ENCODE measurements at places on chromosomes 4 and X.

DNA sequence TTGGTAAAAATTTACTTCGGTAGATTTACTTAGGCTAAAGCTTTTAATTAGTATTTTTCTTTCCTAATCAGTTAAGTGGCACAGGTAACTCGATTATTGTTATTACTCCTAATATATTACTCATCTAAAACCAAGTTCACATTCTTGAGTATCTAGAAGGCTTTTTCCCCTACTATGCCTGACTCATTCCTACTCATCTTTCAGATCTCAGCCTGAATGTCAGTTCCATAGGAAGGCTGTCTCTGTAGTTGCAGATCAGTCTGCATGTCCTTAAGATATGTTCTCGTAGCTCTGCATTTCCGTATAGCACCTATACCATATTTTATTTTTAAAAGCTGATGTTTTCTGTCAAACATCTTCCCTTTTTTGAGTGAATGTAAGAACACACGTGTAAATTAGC, 5.9 kb upstream of the FAM184B start:
- DNase-seq, result no peak

- peak; percentile 26 for DNase-seq
Observed at GRCh38 chrX:107672955-107673378, 44.7 kb downstream of the PRPS1 start.

DNA sequence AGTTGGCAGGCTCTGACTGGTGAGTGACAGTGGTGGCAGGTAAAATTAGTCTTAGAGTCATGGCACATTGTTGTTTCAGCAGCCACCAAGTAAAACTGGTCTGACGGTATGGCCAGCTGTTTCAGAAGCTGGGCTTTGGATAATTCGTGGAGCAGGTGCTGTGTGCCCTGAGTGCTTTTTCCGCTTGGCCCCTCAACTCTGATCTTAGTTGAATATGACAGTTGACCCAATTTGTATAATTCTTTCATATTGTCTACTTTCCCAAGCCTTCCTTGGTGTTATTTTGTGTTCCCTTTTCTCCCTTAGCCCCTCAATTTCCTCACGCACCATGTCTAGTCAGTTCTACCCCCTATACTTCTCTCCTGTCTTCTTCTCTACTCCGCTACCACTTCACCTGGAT, 32.0 kb downstream of the CDS1 start:
- peak; percentile 3 for DNase-seq

DNA sequence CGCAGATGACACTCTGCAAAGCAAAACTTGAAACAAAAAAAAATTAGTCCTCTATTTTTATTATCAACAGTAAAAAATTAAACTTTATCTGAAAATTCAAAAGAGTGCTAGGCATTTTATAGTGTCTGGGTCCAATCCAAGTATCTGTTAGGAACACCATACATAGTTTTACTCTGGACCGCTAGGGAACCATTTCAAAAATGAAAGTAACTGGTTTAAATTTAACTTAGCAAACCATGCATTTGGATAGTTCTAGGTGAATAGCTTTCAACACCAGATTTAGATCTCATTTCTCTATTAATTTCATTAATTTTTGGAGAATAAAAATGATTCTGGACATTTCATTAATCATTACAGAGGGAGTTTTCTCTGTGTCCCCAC, 1.2 kb downstream of the KLKB1 start:
- DNase-seq, result no peak

GRCh38 chrX:20237864-20238263, 28.8 kb downstream of the RPS6KA3 start:
- no peak for DNase-seq

DNA sequence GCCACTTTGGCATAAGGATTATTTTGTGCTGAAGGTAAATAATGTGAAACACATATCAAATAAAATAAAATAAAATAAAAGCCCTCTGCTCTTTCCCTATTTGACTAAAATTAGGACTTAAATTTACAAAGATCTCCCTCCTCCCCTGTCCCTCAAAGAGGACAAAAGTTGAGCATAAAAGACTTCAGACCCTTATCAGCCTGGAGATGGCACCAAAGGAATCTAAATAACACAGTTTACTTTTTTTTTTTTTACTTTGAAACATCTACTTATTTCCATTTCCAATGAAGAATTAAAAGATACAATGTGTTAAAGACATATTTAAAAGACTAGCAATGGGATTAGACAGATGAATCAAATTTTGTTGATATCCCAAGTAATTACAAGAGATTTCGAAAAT, 89.7 kb downstream of the EPHA5 start:
- no peak for DNase-seq
